Activated CD4-positive, alpha-beta T cell treated with anti-CD3 and anti-CD28 coated beads, Interleukin-2, amount 50 U/mL, for 48 hours (primary cell): ENCODE measurements at places on chromosomes 16 and 17.

DNA sequence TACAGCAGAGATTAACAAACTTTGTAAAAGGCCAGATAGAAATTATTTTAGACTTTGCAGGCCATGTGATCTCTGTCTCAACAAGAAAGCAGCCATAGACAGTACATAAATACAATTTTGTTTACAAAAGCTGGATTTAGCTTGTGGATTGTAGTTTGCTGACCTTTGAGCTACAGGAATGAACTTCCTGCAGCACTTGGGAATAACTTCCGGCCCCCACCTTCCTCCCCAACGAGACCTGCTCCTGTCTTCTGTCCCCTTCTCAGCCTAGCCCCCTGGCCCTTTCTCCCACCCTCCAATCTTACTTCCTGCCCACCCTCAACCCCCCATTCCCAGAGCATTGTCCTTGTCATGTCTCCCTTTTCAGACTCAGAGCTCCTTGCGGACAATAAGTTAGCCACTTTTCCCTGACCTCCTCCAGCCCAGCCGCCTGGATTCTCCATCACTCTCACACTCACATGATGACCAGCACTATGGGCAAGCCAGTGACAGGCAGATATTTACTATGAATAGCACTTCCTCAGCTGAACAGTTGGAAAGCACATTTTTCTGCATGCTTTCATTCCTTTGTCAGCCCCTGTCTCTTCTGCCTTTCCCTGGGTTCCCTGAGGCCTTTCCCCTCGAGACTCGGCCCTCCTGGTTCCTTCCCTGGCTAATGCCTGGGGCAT, 27.6 kb upstream of the DLX3 start:
- no peak for DNase-seq

DNA sequence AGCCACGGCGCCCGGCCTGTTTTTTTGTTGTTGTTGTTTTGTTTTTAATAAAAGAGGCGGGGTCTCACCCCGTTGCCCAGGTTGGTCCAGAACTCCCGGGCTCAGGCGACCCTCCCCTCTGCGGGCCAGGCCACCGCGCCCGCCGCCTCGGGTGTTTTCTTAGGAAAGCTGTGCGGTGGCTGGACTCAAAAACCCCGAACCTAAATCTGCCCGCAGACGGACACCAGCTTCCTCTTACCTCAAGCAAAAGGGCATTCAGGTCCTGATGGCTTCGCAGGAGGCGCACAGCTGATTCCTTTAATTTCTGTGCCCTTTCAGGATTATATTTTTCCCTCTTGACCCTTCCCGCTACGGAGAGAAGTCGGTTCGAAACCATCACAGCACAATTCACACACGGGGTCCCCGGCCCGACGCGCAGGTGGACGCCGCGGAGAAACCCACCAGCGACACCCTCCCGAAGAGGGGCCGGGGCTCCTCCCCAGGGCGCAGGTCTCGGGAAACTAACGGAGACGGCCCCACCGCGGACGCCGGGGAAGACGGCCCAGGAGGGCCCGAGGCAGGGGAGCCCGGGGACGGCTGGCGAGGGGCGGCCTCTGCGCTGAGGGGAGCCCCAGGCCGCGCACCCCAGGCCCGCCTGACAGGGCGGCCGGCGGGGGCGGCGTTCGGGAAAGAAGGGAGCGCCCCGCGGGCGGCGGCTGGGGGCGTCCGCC, 653 bp downstream of the FANCA start:
- DNase-seq: peak; percentile 13

- no peak for DNase-seq
Measured at GRCh38 chr17:42521666-42522262, 14.3 kb upstream of the NAGLU start.

- DNase-seq: peak; percentile 67
Measured at GRCh38 chr17:75691371-75691791, 24.2 kb downstream of the SAP30BP start.

DNA sequence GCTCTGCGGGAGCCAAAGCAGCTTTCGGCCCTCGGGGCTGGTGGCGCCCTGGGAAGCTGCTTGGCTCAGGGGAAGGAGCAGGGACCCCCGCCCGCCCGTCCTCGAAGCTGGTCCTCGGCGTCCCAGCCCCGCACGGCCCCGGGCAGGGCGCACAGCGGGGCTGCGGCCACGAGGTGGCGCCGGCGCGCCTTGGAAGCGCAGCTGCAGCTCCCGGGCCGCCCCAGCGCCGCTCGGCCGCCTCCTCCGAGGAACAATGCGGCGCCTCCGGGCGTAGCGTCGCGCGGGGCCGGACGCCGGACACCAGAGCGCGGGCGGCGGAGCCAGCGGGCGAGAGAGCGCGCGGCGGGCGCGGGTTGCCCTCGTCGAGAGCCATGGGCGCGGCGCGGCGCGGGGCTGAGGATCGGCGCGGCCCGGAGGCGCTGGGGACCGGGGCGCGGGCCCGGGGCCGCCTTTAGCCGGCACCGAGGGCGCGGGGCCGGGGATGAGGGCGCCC, at the start of gene MGAT5B:
MGAT5B (plus strand) TSS at position 229 of the 493 bp plus-strand sequence. CDS start 626 bp downstream, outside the sequence.
- DNase-seq: peak; percentile 78

GRCh38 chr16:50695017-50696000, 1.9 kb downstream of the NOD2 start:
- DNase-seq: no peak

DNA sequence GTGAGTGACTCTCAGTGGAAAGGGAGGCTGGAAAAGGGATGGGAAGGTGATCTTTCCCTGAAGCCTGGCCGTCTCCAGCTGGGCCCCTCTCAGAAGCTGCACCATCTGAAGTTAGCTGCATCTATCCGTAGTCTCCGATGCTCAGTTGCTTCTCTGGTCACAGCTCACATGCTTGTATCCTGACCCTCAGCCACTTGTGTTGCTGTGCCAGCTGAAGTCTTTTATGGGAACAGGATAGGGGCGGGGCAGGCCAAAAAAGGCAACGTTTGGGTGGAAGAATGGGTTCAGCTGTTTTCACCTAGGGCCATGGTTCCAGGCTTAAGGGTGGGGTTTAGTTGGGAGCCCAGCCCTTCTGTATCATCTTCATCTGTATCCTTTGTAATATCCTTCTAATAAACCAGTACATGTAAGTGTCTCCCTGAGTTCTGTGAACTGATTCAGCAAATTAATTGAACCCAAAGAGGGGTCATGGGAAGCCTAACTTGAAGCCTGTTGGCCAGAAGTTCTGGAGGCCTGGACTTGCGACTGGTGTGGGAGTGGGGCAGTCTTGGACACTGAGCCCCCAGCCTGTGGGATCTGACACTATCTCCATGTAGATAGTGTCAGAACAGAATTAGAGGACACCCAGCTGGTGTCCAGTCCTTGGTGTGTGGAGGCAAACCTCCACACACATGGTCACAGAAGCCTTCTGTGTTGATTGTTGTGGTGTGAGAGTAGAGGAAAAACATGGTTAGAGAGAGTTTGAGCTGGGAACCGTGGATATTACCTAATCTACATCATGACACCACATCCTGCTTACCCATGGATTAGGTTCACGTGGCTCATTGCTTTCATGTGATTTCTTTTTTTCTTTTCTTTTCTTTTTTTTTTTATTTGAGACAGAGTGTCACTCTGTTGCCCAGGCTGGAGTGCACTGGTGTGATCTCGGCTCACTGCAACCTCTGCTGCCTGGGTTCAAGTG, 49.3 kb upstream of the FBXO47 start:
- DNase-seq: no peak

- no peak for DNase-seq
Measured at GRCh38 chr16:799111-799947, 1.2 kb downstream of the GNG13 start.

DNA sequence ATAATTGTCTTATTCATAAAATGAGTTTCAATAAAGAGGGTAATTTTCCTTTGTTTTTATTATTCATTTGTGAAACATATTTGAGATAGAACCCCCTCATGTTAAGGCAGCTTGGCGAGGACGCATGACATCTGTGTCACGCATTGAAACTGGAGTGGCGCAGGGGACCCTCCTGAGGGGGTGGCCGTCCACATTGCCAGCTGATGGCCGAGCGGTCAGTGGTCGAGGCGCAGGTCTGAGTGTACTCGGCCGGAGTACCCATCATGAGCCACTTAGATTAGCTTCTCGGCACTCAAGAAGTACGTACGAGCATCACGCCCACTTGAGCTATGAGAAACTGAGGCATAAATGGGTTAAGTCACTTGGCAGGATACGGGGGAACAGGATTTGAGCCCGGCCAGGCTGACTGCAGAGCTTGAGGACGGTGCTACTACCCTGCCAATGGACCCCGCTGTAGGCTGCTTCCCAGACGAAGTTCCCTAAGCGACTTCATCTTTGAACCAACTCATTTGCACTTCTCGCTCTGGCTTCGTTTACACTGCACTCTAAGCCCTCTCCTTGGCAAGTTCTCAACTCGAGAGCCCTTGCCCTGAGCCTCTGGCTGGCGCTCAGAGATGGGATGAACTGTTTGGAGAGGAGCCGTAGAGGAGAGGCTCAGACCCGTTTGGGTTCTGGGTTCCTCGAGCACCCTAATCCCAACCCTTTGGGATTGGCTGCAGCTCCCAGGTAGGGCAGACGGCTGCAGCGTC, 91.8 kb downstream of the SDK2 start:
- DNase-seq: no peak

DNA sequence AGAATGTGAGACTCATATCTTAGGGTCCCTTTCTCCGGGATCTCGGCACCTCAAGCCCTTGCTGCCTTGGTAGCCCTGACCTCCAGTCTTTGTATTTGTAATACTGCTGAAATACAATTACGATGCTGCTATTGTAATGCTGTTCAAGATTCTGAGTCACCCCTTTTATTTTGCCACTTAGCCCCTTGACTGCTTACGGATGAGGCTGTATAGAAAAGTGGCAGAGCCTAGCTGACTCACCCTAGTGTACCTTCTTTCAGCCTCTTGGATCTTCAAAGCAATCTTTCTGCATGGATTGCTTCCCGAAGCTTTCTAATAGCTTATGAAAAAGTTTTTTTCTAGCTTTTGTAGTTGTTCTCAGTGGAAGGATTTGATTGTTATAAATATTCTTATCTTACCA, 187.9 kb downstream of the KCNJ2 start:
- DNase-seq: no peak

DNA sequence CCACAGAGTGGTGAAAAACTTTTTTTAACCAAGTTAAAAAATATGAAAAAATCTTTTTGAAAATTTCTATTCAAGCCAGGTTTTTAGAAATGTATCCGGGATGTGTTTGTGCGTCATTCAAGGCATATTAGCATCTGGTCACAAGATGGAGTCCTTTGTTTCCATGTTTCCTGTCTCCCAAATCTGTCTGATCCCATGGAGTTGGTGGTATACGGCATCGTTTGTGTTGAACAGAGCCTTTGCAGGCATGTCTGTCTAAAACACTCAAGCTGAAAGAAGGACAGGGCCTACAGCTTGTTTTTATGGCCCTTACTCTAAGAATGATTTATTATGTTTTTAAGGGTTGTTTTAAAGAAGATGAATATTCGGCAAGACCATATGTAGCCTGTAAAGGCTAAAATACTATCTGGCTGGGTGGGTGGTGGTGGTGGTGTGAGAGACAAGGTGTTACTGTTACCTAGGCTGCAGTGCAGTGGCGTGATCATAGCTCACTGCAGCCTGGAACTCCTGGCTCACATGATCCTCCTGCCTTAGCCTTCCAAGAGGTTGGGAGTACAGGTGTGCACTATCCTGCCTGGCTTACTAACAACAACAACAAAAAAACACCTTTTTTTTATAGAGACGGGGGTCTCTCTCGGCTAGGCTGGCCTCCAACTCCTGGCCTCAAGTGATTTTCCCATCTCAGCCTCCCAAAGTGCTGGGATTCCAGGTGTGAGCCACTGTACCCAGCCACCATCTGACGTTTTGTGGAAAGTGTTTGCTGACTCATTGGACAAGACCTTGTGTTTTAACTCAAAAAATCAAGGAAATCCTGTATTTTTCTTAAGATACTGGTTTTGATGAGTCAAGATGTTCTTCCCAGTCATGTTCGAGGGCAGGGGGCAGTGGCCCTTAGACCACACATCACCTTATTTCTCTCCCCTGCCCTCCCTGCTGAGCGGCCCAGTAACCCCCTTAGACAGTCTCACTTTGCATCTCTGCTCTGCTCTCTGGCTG, 52.2 kb downstream of the NDE1 start:
- DNase-seq: no peak

- no peak for DNase-seq
Measured at GRCh38 chr16:55700067-55700466, 44.3 kb downstream of the SLC6A2 start.

- DNase-seq: no peak
Measured at GRCh38 chr16:7362231-7362630, 29.6 kb downstream of the RBFOX1 start.

GRCh38 chr17:42010898-42011516, 6.2 kb downstream of the DNAJC7 start:
- DNase-seq: no peak

DNA sequence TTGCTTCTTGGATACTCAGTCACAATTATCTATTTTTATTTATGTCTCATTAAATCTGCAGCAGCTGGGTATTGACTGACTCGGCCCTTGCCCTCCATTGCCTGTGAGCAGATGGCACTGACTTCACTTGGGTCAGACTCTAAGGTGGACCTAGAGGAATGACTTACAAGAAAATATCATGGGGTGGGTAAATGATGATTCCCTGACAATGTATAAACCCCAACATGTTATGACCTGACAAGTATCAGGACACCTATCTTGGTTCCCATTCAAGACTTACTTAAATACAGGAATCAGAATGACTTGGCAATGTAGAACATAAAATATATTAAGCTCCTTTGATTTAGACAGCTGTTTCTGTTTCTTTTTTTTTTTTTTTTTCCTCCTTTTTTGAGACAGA, 953.5 kb downstream of the CDH11 start:
- DNase-seq: no peak

- DNase-seq: peak; percentile 85
Measured at GRCh38 chr17:42337442-42337841, 49.1 kb downstream of the STAT5A start.

DNA sequence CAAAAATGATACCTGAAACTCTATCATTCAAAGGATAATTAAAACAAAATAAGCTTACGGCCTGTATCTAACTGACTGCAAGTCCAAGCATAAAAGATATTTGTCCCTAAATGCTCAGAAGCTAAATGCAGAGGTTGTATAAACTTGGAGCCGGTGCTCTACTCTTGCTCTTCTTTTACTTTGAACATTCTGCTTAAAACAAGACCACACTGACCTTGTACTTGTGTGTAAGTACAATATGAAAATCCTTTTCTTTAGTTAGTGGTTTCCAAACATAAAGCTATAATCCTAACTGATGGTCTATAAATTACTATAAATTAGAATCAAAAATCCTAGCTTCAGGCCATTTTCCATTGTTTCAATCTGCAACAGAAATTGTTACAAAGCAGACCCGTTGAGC, 74.6 kb downstream of the SPAG9 start:
- no peak for DNase-seq

- peak; percentile 8 for DNase-seq
Measured at GRCh38 chr16:3266873-3267537, 10.6 kb upstream of the MEFV start.

DNA sequence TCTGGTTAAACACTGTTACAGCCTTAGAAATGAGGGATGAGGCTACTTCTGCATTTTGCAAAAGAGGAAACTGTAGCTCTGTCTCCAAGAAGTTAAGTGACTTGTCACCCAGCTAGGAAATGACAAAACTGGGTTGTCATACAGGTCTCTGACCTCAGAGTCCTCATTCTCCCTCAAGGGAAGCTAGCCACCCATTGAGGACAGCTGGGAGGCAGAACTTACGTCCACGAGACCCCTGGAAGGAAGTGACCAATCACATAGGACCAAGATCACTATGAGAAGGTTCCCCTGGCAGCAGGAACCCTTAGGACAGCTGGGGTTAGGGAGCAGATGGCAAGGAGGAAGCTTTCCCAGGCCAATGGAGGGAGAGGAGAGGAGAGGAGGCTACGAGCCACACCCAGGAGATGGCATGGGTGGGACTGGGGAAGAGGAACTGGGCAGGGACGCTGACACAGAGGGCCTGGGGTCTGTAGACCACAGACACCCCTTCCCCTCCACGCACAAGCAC, 11.2 kb downstream of the METTL22 start:
- DNase-seq: no peak

GRCh38 chr16:10485698-10486382, 94.6 kb downstream of the EMP2 start:
- DNase-seq: no peak
